NCI-H2107 (cell line): ENCODE measurements at places on chromosomes 13 and 19.
A peak's percentile ranks its signal among the peaks of the same experiment; 100 is the strongest.

DNA sequence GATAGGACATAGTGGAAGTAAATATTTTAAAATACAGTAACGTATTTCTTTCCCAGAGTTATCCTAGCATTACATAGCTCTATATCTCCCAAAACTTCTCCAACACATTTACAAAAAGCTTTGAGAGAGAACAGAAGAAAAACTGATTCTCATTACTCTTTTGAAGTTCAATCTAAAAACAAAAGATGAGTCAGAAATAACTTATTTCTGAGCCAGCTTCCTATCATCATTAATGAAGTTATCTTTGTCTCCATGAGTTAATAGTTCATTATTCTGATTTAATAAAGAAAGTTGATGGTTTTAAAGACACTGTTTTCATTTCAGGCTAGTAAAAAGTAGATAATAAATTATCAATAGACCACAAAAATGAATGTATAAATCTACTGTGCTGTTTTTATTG is 446.7 kb upstream of the SPRY2 start:
- no peak for DNase-seq

DNA sequence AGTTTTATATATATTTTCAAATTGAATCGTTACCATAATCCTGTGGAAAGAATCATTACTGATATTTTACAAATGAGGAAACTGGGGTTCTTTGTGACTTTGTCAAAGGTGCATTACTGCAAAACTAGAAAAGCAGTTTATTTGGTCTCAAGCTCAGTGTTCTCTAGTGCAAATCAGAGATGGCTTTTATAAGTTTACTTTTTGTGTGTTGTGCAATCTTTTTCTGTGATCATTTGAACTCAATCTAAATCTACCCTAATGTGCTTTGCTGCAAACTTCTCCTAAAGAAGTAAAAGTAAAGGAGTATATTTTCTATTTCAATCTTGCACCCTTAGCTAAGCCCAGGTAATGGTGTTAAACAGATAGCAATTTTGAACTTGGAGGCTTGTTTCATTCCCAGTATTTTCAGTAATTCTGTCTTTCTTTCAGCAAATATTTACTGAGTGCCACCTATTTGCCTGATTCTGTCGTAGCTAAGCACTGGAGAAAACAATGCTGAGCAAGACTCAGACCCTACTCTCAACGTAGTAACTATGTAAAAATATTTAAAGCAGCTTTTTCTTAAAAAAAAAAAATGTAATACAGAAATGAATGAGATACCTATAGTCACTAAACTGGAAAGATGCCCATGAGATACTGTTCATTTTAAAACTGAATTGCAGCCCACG is 124.0 kb downstream of the TDRD3 start:
- no peak for DNase-seq

DNA sequence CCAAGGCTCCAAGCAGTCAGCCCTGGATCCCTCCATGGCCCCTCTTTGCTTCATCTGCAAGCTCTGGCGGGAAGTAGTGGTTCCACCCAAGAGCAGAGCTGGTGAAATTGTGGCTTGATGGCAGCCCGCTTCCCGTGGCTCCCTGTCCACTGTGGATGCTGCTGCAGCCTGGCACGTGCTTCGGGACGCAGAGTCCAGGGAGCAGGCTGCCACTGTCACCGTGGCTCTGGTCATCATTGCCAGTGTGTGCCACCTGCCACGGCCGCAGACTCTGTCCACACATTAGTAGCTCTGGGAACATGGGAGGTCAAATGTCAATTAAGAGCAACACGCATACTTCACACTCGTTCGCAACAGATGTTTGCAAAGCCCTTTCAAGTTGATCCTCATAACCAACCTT is 40.8 kb upstream of the RNF17 start:
- DNase-seq, result no peak

GRCh38 chr13:45847554-45848224 is 3.9 kb downstream of the SIAH3 start:
- DNase-seq, result peak; percentile 64

DNA sequence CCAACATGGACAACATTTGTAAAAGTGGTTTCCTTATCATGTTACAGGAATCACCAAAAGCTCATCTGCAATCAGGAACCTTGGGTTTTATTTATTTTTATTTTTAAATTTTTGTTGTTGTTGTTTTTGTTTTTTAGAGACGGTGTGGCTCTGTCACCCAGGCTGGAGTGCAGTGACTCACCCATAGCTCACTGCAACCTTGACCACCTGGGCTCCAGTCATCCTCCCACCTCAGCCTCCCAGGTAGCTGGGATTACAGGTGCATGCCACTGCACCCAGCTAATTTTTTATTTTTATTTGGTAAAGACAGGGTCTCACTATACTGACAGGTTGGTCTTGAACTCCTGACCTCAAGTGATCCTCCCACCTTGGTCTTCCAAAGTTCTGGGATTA is 13.6 kb upstream of the SERP2 start:
- no peak for DNase-seq

- DNase-seq, result no peak
Observed at GRCh38 chr13:46039411-46040182, 12.9 kb downstream of the ZC3H13 start.

GRCh38 chr19:12730064-12730463 is 4.4 kb downstream of the TRIR start:
- DNase-seq, result no peak

GRCh38 chr13:62360609-62361008 is 945.0 kb upstream of the PCDH20 start:
- DNase-seq, result no peak

DNA sequence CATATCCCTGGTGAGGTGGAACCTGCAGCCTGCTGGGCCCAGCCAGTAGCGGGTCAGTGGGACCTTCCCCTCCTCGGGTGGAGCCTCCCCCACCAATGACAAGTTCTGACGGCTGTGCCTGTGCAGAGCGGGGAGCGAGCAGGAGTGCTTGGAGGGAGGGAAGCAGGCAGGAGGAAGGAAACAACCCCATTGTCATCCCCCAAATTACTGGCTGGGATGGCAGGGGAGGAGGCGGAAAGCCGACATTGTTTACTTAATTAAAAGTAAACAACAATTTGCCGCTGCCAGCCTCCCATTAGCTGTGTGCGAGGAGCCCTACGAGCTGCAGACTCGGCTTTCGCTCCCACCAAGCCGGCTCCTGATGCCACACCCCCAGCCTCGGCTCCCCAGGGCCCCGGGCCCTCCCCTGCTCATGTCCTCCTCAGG is 45.5 kb downstream of the LYL1 start:
- DNase-seq, result peak; percentile 44

DNA sequence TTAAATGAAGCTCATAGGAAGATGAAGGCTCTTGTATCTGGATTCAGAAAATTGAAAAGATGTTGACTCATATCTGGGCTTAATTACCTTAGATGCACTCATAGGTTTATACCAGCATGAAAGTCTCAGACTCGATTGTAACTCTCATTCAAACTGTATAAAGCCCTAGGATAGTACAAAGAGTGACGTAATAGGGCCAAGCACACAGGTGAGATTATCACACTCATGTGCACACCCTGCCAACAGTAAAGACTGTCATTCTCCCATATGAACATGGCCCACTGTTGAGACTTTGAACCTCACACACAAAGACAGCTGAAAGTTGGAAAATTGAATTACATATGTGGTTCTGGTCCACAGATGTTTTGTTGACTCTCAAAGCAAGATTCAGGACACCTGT is 18.0 kb upstream of the ZNF723 start:
- DNase-seq, result no peak

DNA sequence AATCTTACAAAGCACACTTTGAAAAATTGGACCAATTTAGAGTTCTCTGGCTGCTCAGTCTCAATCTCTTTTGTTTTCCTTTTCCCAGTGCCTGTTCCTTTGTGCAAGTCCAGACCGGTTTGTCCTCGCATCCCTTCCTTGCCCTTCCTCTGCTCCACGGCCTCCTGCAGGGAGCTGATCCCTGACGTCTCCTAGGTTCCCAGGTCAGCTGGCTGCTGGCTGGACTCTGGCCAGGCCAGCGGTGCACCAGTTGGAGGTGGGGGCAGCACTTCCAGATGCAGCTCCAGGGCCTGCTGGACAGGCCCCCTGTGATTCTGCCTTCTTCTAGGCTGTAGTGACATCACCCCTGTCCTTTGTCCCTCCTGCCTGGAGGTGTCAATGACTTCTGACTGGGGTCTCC is 44.0 kb upstream of the KPNA3 start:
- DNase-seq, result no peak

DNA sequence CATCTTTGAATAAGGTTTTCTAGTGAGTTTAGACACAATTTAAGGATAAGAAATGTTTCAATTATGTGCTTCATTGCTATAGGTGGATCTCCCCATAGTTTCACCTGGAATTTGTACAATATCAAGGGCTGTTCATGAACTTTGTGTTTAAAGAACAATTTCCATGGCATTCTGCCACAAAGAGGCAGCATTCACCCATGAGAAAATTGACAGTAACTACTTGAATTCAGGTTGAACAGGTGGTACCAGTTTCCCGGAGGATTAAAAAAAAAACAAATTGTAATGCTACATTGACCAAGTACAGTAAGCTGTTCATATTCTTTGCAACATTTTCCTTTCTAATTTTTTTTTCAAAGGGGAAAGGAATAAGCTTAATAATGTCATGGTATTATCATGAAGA is 9.1 kb downstream of the SLITRK5 start:
- no peak for DNase-seq

DNA sequence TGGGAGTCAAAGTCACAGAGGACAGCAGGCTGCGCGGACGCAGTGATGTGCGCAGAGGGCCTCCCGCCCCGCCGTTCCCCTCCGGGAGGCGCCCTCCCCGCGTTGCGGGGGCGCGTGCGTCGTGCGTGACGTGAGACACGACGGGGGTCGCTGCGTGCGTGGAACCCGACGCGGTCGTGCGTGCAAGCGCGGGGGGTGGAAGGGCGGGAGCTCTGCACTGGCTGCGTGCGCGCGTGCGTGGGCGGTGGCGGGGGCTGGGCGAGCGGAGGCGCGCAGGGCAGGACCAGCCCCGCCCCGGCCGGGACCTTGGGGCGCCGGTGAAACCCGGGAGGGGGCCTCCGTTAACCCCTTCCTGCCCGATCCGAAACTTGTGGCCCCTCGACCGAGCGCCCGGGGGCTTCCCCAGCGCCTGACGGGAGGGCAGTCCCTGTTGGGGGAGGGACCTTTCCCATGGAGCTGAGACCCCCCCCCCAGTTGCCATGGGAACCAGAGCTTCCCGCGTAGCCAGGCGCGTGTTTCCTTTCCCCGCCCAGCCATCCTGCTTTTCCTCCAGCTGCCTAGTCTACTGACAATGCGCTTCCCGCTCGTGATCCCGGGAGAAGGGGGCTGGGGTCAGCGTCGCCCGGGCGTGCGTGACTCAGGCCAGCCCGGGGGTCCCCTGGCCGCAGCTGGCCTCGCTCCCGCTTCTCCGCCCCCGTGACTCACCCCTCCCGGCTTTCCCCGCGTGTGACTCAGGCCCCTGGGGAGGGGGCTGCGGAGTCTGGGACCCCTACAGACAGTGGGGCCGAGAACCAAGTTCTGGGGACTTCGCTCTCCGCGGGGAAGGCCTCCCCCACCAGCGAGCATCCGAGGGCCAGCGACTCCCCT is 7.3 kb upstream of the HOOK2 start:
- peak; percentile 43 for DNase-seq

GRCh38 chr13:28493740-28494503 is 1.0 kb downstream of the FLT1 start:
- no peak for DNase-seq

DNA sequence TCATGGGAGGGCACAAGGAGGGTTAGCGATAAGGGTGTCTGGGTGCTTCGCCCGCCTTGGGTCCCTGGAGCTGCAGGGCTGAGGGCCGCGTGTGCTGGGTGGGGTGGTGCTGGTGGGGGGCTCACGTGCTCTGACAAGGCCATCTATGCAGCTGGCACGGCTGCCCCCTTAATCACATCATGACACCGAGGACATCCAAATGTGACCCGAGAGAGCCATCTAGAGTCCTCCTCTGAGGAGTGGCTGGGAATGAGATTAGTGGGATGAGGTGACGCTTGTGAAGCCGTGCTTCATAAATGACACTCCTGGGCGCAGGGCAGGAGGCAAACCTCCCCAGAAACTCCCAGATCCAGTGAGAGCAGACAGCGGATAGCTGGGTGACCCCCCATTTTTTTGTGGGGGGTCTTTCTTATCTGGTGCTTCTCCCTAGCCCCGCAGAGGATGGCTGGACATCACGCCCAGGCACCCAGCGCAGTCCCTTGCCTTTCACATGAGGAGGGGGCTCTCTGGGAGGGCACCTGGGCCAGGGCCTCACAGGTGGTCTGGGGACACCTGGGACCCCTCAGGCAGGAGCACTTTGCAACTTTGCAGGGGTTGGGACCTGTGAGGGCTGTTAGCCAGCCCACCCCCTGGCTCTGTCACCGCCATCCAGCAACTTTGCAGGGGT is 6.6 kb downstream of the FZR1 start:
- no peak for DNase-seq

DNA sequence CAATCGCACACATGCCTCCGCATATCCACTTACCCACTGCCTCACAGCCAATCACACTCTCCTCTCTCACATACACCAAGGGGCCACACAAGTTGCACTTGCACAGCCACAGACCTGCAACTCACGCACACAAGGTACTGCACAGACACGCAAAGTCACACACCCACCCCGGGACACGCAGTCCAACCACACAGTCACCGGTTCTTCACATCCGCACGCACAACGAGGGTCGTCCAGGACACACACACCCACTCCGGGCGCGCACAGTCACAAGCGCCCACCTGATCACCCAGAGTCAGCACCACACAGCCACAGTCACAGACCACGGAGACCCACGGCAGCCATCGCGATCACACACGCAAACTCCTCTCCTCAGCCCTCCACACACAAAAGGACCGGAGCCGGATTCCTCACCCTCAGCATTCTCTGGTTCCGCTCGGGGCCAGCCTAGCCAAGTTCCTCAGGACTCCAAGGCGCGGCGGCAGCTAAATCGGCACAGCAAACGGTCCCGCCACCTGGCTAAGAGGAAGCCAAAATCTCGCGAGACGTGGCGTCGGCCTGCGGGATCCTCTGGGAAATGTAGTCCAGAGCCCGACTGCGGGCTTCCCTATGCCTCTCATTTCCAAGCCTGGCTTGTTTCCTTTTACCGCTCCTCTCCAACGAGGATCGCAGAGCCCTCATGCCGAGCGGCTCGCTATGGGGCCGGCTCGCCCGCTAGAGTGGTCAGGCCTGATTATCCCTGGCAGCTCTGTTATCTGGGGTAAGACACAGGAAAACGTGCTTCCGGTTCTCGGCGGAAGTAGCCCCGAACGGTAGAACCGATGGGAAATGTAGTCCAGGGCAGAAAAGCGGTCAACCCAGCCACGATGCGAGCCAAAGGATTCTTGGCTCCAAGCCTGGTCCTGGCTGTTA is at the start of gene ZNF850:
TSS of gene ZNF850 (minus strand) at position 497 of the 912 bp plus-strand sequence. CDS start 10,201 bp downstream, outside the sequence.
- peak; percentile 78 for DNase-seq

GRCh38 chr13:52782471-52783448 is 43.1 kb upstream of the CNMD start:
- no peak for DNase-seq
